GM12891 (cell line): ENCODE measurements at places on chromosomes 6 and 20.

GRCh38 chr6:135870722-135871121, 19.2 kb downstream of the PDE7B start:
- DNase-seq = no peak

DNA sequence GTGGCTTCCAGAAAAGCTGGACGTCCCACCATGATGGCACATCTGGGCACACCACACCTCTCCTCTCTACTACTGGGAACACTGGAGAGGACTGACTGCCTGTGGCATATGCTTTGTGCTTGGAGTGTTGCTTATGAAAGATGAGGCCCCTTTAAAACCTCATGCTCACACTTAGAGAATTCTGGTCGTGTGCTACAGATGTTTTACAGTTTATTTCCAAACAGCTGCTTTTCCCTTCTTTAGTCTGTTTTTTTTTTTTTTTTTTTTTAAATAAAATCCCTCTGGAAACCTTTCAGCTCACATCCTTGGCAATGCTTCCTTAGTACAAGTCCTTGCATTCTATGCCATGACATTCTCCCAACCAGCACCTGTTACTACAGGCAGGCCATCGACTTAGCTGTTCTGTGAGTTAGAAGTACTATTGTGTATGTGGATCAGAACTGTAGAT, 60.3 kb downstream of the BMP6 start:
- no peak for DNase-seq

DNA sequence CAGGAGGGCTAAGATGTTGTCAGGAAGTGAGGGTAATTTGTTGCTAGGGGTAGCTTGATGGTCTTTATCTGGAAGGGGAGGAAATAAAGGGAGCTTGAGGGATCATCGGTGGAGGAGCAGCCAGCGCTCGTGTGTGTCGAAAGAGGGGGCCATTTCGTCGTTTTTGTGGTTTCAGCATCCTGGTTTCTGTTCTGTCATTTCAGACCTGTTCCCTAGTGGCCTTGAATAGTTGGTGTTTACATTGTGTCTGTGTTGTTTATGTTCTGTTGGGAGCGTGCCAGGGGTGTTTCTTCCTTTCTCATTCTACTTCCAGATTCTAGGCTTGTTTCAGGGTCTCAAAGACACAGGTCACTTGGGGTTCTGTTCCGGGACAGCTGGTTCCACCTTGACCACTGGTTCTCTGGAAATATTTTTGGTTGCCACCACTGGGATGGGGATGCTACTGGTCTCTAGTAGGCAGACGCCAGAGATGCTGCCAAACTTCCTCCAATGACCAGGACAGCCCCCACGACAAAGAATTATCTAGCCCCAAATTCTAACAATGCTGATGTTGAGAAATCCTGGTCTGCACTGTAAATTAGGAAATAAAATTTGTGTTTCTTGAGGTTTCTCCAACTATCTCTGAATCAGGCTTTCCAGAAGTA, 113.9 kb upstream of the NAA20 start:
- peak; percentile 54 for DNase-seq

GRCh38 chr6:4403023-4403752, 267.8 kb upstream of the ECI2 start:
- no peak for DNase-seq

GRCh38 chr20:17832236-17832915, 132.6 kb downstream of the BANF2 start:
- DNase-seq = no peak

- DNase-seq = no peak
Observed at GRCh38 chr20:10788877-10789276, 115.1 kb upstream of the JAG1 start.
